ENCODE measurements at places on chromosomes 6 and 20.

DNA sequence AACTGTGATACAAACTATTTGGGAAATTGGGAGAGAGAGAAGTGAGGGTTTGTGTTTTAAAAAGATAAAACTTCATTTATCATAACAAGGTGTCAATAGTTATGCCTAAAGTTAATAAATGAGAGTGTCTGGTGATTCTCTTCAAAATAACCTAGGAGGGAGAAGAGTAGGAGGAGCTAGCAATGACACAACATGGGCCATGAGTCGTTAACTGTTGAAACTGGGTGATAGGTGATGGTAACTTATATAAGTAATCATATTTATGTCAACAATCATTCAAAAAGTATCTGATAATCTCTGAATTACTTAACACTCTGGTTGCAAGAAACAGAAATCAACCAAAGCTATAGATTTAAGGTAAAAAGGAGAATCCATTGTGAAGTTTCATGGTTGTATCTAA is 46.8 kb upstream of the INSM1 start:
- DNase-seq: no peak

DNA sequence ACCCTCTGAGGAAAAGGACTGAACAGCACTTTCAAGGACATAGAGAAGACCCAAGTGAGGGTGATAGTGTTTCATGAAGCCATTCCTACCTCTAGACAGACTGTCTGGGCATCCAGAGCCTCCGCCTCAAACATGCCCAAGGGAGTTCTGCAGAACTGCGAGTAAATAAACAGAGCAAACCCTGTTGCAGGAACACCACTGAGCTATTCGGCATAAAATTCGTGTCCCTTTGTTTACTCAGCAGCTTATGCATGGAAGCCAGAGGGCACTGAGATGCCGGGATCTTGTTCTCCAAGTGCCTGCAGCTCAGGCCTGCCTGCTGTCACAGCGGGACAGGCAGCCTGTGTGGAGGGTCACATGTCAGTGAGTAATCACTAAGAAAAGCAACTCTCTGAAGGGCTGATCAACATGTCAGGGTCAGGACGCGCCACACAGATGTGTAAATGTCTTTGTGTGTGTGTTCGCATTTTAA is 164.9 kb upstream of the HEY2 start:
- no peak for DNase-seq

DNA sequence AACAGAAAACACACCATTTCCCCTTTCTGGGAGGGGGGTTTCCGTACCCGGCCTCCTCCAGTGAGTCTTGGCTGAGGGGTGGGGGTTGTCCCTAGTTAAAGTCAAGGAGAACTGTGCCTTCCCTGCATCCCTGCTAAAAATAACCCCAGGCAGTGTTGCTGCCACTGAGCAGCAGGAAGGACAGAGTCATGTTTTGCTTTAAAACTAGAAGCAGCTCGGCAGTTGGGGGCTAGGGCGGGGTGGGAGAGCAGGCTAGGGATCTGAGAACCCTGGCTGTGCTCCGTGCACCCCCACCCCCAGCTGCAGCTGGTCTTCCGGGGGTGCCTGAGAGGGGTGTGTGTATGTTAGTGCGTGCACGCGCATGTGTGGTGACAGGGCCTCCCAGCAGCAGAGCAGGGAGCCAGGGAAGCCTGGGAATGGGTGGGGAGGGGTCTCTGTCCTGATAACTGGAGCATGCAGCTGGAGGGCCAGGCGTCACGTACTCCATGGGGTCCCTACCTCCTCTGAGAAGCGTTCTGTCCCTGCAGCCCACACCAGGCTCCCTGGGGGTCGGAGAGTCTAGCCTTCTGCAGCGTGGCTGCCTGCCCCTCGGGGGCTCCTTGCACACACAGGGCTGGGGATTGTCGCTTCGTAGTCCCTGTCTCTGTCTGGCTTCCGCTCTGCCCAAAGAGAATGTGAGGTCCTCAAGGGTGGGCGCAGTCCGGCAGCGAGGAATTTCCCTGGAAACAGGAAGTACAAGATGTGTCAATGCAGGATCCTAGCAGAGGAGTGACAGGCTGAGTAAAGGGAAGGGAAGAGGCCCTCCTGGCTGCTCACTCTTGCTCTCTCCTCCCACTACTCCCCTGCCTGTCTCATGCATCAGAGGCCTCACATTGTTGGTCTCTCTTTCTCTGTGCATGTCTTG is 16.8 kb upstream of the ARMC12 start:
- DNase-seq: no peak

DNA sequence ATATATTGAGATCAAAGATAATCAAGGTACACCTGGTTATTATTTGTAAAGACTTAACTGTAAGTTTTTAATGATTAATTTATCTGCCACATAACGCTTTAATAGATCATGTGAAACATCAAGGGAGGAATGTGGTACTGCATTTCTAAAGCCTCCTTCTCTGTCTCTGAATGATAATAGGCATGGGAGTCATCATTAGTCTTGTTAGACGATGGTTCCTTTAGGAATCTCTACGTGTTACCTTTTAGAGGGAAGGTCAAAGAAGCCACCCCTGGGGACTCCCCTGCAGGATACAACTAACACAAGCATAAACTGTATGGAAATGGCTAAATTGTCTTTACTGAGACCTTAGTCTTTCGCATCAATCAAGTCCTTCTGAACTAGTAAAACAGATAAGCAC is 173.6 kb upstream of the MCHR2 start:
- no peak for DNase-seq

GRCh38 chr6:126066053-126067048 is 80.0 kb downstream of the TRMT11 start:
- no peak for DNase-seq

All from omental fat pad (tissue), 4 donors.